Activated CD8-positive, alpha-beta T cell treated with anti-CD3 and anti-CD28 coated beads for 36 hours (primary cell): ENCODE measurements at places on chromosomes 5 and 9.
A peak's percentile ranks its signal among the peaks of the same experiment; 100 is the strongest.

- DNase-seq, result no peak
These were observed 918.3 kb downstream of the DTWD2 start for GRCh38 chr5:118070041-118070440.

GRCh38 chr5:149935431-149935901 is 9.1 kb downstream of the PDE6A start:
- DNase-seq, result no peak

DNA sequence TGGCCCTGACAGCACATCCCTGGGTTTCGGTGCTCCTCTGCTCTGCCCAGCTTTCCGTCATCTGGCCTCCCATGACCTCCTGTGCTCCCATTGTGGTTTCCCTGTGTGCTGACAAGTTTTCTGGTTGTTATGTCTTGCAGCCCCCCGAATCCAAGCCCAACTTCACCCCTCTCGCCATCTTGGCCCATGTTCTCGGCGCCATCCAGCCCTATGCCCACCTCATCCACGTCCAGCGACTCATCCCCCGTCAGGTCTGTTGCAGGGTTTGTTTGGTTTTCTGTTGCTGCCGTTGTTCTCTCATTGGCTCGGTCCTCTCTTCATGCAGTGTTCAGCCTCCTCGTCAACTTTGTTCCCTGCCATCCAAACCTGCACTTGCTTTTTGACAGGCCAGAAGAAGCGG is 196.4 kb downstream of the NR3C1 start:
- no peak for DNase-seq

DNA sequence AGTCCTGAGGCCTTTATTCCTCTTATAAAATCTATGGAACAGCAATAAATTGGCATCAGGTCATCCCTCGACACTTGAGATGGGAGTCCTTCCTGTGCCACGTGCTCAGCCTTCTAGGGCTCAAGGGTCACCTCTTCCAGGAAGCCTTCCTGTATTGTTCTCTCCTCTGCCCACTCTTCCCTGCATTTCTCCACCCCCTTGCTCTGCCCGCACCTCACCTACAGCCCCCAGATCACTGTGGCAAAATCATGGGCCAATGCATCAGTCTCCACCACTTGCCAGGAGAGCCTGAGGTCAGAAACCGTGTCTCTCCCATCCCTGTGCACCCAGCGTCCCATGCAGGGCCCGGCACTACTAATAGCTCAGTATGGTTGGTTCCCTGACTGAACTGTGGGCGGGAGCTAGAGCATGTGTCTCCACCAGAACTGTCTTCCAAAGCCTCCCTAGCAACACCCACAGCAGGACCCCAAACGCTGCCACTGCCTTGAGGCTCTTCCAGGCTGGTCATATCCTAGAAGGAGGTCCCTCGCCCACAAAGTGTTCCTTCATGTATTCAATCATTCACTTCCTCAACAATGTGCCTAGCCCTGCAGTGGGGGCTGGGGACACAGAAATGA is 13.5 kb downstream of the DUSP1 start:
- DNase-seq, result no peak

GRCh38 chr5:43074987-43075318 is 34.8 kb upstream of the ANXA2R start:
- DNase-seq, result no peak

DNA sequence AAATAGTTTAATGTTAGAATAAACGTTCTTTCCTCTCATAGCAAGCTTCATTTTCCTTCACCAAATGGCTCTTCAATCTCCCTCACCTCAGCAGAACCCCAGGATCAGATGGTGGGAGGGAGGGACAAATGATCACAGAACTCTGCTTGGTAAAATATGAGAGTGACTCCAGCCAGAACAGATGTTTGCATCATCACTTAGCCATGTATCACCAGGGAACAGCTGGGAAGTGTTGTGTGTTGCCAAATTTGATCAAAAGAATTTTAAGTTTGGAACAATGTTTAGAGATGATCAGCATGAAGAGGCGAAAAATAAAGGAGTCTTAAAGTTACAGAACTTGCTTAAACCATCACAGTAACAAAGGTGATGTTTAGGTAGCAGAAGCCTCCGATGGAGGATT is 115.7 kb downstream of the FRMD3 start:
- no peak for DNase-seq

DNA sequence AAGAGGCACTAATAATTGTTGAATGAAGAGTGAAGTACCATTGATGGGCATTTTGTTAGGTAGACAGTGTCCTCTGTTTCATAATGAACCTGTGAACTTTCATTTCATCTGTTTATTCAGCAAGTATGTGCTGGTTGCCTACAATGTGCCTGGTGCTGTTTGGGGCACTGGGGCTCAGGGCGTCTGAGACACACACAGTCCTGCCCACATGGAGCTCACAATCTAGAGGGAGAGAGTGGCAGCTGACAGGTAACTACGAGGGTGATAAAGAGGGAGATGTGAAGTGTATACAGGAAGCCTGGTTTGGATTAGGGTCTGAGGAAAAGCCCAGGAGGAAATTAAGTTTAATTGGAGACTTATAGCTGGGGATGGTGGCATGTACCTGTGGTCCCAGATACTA is 28.5 kb upstream of the NDST1 start:
- no peak for DNase-seq

GRCh38 chr5:133332439-133333024 is 279.8 kb downstream of the FSTL4 start:
- peak; percentile 35 for DNase-seq

- DNase-seq, result peak; percentile 91
These were observed 13.0 kb downstream of the ERAP1 start for GRCh38 chr5:96794757-96795156.

DNA sequence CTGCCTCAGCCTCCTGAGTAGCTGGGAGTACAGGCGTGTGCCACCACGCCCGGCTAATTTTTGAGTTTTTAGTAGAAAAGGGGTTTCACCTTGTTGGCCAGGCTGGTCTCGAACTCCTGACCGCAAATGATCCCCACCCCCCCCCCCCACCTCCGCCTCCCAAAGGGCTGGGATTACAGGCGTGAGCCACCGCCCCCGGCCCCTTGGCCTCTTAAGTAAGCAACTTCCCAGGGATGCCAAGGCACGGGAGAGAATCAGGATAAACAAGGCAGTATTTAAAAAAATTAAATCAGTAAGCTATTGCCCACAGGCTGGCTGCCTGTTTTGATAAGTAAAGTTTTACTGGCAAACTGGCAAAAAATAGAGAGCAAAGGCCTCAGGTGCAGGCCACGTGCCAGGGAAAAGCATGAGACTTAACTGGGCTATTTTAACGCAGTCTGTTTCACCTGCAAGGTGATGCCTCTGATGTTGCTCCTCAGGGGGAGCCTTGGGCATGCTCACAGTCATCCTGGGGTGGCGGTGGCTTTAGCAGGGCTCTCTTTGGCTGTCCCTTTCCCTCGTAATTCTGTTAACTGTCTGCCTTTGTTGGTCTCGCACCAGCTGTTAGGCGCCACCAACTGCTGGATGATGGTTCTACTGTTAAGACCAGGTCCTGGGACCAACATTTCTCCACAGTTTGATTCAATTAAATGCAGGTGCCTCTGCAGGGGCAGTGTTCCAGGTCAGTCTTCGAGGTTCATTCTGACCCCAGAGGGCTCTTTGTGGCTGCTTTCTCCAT is 19.4 kb upstream of the RNF130 start:
- peak; percentile 56 for DNase-seq

- no peak for DNase-seq
These were observed 4.8 kb downstream of the GM2A start for GRCh38 chr5:151257731-151258181.

- no peak for DNase-seq
These were observed 1.5 kb downstream of the IGFBPL1 start for GRCh38 chr9:38422555-38423260.

- DNase-seq, result peak; percentile 38
These were observed 125.4 kb downstream of the CDC42SE2 start for GRCh38 chr5:131389096-131389868.

DNA sequence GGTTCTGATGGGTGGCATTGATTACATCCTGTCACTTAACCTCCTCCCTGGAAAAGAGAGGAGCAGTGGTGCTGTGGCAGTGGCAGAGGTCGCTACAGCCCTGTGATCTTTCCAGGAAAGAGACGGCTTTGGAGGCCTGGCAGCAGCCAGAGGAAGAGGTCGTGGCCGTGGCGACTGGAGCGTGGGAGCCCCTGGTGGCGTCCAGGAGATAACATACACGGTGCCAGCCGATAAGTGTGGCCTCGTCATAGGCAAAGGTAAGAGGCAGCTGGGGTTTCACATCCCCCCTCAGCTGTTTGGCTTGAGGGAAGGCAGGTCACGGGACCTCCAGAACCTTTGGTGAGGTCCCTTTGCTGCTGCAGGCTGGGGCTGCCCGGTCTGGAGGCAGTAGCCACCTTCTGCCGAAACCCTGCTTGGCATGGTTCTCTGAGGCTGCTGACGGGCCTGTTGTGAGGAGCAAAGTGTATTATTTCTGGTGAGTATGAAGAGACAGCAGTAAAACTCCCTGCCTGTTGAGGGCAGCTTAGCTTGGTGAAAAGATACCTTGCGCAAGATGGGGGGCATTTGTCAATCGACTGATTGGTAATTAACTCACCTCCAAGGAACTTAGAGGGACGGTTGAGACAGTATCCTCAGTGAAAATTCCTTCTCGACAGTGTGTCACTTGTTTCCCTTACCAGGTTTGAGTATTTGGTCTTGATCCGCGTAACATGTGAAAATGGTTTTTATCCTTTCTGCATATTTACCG is 38.0 kb upstream of the PRDM12 start:
- DNase-seq, result no peak

DNA sequence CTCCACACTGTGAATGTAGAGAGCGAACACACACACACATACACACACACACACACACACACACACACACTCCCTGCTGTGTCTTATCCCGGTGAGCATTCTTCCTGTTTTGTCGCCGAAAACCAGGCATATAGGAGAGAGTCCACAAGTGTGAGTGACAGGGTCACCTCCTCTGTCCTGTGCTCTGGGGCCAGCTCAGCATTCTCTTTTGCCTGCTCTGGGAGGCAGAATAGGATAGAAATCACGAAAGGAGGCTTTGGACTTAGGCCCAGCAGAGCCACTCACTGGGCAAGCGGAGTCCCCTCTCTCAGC is 3.0 kb downstream of the LAMC3 start:
- no peak for DNase-seq

- DNase-seq, result no peak
These were observed 201.8 kb downstream of the CD180 start for GRCh38 chr5:66994790-66995189.

DNA sequence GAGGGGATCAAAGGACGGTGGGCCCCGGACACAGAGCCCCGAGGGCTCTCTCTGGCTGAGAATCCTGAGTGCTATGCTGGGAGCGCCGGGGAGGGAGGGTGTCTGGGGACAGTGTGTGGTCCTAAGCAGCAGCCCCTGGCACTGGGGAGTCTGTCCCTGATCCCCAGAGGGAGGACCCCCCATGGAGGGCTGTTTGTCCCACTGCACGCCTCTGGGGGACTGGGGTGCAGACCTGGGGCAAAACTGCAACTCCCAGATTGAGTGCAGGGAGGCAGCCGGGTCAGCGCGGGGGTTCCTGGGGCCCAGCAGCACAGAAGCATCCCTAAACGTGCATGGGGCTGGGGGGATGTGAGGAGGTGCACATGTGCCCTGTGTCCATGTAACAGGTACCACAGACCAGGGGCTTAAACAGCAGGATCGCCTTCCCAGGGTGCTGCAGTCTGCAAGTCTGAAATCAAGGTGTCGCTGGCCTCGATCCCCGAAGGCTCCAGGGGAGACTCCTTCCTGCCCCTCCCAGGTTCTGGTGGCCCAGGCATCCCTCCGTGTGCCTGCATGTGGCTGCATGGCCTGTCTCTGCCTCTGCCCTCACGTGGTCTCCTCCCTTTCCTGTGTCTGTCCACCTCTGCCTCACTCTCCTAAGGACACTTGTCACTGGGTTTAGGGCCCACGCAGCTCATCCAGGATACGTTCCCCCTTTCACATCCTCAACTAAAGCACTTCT is 35.9 kb upstream of the IRX4 start:
- DNase-seq, result no peak

DNA sequence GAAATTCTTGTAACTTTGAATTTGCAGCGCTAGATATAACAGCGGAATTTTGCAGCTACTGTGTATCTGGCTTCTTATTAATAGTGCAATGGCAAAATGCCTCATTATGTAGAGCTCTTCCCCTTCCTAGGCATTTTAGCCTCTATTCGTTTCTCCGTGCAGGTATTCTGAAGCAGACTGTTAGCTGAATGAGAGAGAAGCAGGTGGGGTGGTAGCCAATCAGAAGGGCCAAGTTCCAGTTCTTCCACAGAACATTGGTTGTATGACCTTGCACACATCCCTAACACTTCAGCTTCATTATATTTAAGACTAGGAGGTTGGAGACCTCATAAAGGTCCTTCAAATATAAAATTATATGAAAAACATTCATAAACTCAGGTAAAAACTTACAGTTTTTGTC is 1.2 kb upstream of the VPS13A start:
- DNase-seq, result no peak

GRCh38 chr9:120716483-120716882 is 2.2 kb upstream of the MEGF9 start:
- DNase-seq, result no peak

DNA sequence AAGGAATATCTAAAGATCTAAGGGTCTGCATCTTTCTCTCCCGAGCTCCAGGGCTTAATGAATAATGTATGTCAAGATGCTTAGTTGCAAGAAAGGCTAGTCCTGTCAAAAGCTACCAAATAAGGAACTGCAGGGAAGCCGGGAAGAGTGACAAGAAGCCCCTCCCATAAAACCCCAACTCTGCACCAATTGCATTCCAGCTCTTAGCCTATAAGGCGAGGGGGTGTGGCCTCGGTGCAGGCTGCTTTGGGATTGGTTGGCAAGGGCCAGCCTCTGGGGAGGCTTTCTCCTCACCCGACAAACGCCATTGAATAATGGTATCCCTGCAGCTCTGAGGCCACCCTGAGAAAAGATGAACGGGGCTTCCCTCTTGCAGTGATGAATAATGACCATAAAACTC is 416.9 kb downstream of the RAB3C start:
- DNase-seq, result no peak

GRCh38 chr5:145887976-145888574 is 15.3 kb upstream of the GRXCR2 start:
- DNase-seq, result peak; percentile 10

GRCh38 chr5:124655921-124656511 is 90.4 kb downstream of the ZNF608 start:
- DNase-seq, result no peak

DNA sequence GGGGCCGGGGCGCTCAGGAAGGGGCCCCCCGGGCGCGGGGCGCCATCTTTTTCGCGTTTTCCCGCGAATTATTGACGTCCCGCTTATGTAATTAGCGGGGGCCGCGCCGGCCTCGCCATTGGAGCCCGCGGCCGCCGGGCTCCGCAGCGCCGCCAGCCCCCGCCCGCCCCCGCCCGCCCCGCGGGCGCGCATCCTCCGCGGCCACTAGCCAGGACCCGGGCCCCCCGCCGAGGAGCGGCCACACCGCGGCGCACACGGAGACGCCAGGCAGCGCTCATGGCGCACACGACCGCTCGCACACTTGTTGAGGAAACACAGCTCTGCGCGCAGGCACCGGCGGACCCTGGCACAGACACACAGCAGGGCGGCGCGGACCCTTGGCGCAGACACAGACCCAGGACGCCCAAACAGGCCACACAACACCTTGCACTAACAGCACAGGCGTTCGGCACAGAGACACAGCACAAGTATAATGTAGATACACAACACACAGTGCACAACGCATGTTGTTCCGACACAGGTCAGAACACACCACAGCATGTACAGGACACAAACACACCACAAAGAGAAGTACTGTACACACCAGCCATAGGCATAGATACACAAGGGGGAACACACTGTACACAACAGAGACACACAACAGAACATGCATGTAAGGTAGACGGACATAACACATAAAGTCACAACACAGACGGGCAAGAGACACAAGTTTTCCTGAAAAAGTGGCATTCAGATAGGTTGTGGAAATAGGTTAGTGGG is 467 bp upstream of the PHF19 start:
- peak; percentile 86 for DNase-seq

GRCh38 chr5:135055396-135055795 is 21.4 kb upstream of the PITX1 start:
- no peak for DNase-seq
